ENCODE measurements at places on chromosomes 3 and 15.

DNA sequence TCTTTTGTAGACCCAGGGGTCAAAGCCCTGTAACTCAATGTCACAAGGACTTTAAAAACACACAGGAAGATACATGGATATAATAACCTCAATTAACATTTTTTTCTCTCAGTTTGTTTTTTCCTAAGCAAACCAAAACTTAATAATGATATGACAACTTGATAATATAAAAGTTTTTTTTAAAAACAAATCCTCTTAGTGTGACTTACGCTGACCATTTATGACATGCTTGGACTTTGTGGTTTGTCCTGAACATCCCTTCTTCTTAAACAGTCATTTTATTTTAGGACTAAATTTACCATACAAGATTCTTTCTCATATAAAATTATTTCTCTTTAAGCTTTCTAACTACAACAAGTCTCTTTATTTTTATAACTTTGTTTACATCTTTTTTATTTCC lies 25.4 kb upstream of the FAM3D start:
- no peak for DNase-seq

DNA sequence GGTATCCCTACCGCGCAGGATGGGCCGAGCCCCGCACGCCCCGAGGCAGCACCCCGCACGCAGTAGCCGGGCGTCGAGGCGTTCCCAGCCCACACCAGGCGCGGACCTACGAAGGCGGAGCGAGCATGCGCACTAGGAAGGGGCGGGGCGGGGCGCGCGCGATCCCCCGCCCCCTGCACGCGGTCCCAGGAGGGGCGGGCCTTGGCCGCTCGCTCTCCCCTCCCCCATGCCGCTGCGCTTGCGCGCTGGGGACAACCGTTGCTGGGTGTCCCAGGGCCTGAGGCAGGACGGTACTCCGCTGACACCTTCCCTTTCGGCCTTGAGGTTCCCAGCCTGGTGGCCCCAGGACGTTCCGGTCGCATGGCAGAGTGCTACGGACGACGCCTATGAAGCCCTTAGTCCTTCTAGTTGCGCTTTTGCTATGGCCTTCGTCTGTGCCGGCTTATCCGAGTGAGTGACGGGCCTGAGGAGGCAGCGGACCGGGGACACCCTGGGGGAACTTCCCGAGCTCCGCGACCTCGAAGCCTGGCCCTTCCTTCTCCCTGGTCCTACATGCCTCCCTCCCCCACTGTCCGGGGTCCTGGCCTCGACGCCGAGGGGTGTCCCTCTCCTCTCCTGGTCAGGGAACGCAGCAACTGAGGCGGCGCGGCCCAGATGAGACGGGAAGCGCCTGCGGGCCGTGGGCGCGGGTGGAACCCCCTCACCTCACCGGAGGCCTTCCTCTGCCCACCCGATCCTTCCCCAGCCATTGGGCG lies at the start of gene SPESP1:
SPESP1 (plus strand) TSS at position 258 of the 755 bp plus-strand sequence; CDS start at position 387, 129 bp downstream.
- peak; percentile 20 for DNase-seq

- no peak for DNase-seq
Measured at GRCh38 chr3:56880720-56881575, 79.2 kb upstream of the ARHGEF3 start.

DNA sequence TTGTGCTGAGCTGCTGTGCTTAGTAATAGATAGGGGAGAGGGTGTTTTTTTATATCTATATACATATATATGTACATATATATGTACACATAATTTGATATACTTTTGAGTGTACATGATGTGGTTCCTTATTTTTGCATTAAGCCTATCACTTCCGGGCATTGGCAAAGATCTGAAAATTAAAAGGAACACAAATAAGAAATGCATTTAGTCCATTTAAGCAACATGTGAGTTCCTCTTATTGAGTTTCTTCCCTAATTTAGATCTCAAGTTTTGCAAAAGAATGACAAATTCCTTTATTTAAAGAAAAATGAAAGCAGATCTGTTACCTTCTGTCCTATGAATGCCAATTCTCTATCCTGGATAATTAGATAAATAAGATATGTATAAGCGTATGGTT lies 435.1 kb downstream of the LPP start:
- peak; percentile 74 for DNase-seq

DNA sequence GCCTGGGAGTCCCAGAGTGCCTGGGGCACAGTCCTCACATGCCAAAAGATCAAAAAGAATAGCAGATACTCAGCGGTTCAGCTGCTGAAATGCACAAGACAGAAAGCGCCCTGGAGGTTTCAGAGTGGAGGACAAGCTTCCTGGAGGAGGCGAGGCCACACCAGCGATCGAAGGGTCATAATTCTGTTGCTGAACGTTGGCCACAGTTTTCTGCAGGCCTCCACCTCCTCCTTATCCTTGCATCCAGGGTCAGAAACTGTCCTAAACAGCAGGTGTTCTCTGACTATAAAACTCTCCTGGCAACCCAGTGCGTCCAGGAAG lies 220.3 kb upstream of the LINGO1 start:
- no peak for DNase-seq

GRCh38 chr3:138213398-138214085 lies 26.4 kb downstream of the ARMC8 start:
- peak; percentile 71 for DNase-seq

- DNase-seq = no peak
Measured at GRCh38 chr3:194755671-194756459, 70.2 kb downstream of the FAM43A start.

Data from inflammatory macrophage treated with lipopolysaccharide for 1 hour (primary cell).